ENCODE measurements at places on chromosomes 7 and 10.

DNA sequence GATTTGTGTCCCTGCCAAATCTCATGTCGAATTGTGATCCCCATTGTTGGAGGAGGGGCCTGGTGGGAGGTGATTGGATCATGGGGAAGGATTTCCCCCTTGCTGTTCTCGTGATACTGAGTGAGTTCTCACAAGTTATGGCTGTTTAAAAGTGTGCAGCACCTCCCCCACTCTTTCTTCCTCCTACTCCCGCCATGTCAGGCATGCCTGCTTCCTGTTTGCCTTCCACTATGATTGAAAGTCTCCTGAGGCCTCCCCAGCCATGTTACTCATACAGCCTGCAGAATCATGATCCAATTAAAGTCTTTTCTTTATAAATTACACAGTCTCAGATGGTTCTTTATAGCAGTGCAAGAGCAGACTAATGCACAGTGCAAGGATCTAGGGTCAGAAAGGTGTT, 75.4 kb downstream of the CALD1 start:
- DNase-seq = peak; percentile 52

GRCh38 chr7:51878865-51879264, 562.3 kb upstream of the COBL start:
- DNase-seq = no peak

DNA sequence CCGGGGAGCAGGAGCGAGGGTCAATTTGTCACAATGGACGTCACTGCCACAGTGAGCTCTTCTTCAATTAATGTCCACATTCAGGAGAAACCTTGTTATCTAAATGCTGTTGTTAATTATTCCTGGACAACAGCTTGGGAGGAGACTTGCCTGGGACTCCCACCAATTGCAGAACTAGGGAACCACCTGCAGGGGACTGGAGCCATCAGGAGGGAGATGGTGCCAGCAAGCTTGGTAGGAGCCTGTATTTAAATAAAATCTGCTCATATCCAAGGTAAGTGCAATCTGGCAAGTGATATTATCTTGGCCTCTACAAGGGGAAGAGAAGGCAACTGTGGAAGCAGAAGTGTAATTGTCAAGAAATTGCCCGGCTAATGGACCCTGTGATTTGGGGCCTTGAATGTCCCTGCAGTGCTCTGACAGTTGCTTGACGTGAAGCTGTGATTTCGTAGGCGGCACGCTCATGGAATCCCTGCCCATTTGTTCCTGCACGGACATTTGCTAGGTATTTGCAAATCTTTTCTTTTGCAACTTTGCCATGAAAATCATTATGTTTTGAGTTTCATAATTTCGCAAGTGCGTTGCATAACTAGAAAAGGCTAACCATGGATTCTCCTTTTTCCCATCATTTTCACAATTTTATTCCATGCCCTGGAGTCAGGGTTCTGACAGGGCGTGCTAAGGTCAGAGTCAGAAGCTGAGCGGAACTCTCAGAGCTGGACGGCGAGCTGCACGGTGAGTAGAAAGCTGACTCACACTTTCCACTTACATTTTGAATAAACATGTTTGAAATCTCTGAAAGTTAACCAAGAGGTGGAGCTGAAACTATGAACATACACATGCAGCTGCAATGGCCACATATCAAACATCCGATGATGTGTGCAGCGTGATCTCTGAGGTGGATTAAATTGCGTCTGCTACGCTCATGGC, 84.9 kb upstream of the TCERG1L start:
- DNase-seq = no peak

DNA sequence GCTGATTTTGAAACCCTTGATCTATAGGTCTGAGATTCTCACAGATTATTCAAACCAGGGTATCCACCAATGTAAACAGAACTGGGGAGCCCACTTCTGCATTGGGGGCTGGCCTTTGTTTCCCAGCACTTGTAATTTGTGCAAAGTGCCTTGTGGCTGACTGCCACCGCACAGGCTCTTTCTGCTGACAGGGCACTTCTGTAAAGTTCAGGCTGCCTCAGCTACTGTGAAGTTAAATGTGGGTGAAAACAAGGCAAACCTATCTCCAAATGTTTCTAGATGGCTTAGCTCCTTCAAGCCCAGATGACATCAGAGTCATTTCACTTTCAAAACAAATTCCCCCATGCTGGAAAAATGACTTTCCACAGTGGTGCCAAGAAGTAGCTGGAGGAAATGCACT, 54.7 kb downstream of the GRID1 start:
- no peak for DNase-seq

- no peak for DNase-seq
These were observed 73.2 kb upstream of the CHST15 start for GRCh38 chr10:124166431-124167125.

- no peak for DNase-seq
These were observed 588 bp downstream of the CYREN start for GRCh38 chr7:135169964-135170273.

DNA sequence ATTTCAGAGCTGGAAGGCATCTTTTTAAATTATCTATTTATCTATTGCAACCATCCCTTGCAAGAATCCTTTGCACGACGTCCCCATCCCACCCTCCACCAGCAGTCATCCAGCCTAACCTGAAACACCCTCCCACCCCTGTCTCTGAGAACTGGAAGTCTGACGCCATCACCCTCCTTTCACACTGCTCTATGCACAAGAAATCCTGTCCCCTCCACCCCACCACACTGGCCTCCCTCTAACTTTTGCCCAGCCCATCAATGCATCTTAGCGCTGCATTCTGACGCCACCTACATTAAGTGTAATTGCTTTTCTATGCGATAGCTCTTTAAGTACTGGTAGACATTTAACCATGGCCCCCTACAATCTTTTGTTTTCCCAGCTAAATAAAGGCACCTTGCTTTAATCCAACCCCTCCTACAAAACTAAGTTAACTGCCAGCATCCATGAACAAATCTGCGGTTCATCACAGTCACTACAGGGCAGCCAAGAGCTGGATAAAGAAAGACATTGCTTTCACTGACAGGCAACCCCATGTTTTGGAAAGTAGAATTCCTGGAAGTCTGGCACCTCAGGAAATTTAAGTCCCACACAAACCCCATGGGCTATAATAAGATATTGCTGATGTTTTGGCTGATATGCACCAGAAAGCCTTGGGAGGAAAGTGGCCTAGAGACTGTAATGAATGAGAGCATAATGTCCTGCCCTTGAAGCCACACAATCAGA, 128.0 kb downstream of the GLI3 start:
- DNase-seq = no peak

DNA sequence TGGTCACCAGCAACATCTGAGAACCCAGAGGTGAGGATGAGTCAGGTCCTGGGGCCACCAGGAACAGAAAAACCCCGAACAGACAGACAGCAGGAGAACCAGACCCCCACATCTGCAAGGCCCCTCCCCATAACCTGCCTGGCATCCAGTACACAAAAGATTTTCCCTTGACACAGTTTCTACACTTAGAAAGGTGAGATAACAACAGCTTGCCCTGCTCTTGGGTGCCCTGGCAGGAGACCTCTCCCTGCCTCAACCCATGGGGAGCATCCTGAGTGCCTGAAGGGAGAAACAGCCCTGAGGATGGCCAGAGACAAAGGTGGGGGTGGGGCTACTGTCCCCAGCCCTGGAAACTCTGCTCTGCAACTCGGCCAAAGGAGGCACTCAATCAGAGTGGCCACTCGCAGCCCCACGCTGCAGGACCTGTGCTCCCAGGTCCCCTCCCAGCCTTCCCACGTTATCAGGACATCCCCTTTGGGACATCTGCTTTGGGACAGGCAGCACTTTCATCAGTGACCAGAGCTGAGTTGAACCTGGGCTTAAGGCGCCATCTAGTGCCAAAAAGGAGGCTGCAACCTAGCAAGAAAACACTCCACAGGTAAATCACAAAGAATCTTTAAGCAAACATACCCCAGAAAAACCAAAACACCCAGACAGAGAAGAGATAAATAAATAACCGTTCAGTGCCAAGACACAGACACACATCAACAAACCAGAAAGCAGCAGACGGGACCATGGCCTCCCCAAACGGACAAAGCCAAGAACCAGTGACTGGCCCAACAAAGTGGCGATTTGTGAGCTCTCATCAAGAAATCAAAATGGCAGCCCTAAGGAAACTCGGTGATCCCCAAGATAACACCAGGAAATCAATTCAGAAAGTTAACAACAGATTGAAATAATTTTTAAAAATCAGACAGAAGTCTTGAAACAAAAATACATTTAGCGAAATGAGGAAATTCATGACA, 233.7 kb downstream of the PTPRN2 start:
- peak; percentile 46 for DNase-seq

- DNase-seq = peak; percentile 97
These were observed 57.3 kb upstream of the CCDC71L start for GRCh38 chr7:106717955-106718871.

- no peak for DNase-seq
These were observed 24.1 kb downstream of the GPAM start for GRCh38 chr10:112159469-112159868.

DNA sequence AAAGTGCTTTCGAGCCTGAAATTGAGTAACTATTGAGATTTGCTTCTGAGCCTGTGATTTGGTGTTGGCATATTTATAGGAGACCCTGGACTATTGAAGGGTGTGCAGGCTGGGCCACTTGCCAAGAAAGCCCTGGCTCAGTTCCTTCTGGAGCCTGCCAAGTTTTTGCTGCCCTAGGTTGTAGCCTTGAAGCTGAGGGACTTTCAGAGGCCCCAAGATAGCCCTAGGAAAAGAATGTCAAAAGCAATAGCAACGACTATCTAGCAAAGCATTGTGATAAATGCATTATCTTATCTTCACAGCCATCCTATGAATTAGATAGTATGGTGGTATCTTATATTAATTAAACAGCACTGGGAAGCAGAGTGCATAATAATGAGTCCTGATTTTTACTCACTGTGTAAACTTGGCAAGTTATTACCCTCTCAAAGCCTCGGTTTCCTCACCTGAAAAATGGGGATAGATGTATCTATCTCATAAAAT, 473.7 kb upstream of the PODXL start:
- no peak for DNase-seq

DNA sequence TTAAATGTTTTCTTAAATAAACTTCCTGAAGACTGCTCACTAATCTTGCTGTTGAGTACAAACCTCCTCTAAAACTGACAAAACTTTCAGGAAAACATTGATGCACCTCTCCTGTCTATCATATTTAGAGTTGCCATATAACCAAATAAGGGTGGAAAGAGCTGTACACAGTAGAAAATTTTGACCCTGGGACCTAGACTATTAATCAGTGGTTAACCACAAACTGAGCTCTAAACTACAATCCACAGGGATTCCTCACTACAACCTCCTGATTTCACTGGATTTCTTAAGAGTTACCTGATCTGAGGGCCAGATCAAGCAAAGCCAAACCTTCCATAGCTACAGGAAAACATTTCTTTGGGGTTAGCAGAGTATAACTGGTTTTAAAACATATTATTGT, 39.9 kb upstream of the WNT16 start:
- DNase-seq = peak; percentile 79

GRCh38 chr10:22697800-22698199, 16.6 kb downstream of the PIP4K2A start:
- DNase-seq = no peak

DNA sequence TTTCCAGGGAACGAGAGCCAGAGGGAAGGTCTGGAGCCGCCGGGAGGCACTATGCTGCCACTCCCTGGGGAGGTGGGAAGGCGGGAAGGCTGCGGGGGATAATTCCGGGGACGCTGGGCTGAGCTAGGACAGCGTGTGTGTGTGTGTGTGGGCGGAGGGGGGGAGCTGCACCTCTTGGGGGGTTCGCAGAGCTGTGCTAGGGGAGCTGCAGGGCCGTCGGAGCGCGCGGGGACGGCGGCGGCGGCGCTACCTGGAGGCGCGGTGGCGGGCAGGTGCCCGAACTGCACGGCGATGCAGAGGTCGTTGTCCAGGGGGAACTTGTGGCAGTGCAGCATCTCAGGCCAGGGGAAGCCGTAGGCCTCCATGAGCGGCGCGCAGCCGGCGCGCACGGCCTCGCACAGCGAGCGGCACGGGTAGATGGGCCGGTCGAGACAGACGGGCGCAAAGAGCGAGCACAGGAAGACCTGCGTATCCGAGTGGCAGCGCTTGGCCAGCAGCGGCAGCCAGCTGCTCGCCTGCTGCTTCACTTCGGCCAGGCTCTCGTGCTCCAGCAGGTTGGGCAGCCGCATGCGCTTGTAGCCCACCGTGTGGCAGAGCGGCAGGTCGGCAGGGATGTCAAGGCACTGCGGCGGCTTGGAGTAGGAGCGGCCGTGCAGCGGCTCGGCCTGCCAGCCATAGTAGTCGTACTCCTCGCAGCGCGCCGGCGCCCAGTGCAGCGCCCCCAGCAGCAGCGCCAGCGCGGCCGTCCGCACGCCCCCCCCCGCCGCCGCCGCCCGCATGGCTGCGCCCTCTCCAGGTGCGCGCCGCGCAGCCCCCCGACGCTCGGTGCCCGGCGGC, 526 bp downstream of the SFRP5 start:
- DNase-seq = no peak

- peak; percentile 33 for DNase-seq
These were observed 72.5 kb upstream of the CTBP2 start for GRCh38 chr10:125232841-125233240.

DNA sequence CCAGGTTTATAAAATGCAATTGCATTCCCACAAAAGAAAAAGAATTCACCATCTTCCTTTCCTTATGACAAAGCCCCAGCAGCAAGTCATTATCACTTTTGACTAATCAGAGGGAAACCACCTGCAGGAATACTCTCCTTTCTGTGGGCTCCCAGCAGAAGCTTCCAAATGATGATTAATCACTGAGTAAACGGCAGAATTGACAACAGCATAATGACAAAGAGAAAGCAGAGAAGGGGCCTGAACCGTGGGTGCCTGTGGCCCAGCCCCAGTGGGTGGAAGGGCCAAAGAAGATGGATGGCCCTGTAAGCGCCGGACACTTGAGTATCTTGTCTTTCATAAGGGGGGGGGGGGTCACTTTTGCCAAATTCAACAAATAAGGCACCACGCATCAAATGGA, 152.4 kb upstream of the NRBF2 start:
- peak; percentile 29 for DNase-seq

GRCh38 chr7:77855371-77856083, 57.0 kb downstream of the PHTF2 start:
- no peak for DNase-seq

Measured in RPMI7951 (cell line).